Astrocyte (in vitro differentiated cells and primary cell): ENCODE measurements at places on chromosomes 16 and 17. TPM values are rescaled to one million over a fixed set of nuclear protein-coding genes. Genes with fewer than 3 reads are reported as not detected.

Gene LRRC37A2
- total RNA-seq, result 10.7 and 12.3 TPM in 2 replicates

GRCh38 chr17:43898446-43898845 is 8.9 kb downstream of the MPP2 start:
- no peak for DNase-seq
- H3K4me1 ChIP-seq, result peaks cover 11% of the 10 kb centered on the region
- no peak overlapping the region for H3K4me3 ChIP-seq
- H3K27ac ChIP-seq, result no peak overlapping the region
- no peaks in the 10 kb centered on the region for H3K36me3 ChIP-seq

DNA sequence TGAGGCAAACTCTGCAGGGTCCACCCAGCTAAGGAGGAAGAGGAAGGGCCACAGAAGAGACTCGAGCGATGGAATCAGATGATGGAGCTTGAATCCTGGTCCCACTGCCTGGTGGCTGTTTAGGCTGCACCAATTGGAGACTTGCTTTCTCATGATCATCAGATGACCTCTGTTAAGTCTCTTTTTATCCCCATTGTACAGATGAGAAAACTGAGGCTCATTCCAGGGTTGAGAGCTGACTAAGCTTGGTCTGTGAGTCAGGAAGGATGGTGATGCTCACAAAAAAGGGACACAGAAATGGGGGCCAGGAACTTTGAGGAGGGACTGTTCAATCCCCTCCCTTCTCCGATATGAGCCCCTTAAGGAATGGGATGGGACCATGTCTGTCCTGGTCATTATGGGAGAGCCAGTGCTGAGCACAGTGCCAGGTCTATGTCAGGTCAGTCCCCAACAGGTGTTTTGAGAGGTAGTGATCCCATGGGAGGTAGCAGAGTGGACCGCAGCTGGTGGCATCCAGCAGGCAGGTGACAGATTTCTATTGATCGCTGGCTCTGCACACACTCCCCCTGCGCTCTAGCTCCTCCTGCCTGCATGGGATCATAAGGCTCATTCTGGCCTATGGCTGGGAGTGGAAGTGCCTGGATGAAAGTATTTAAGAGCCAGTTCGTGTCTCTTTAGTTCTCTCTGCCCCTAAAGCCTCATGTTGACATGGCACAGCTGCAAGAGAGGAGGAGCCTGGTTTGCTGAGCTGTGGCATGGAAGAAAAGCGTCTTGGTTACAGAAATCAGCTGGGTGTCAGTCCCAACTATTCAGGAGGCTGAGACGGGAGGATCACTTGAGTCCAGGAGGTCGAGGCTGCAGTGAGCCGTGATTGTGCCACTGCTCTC is 27.2 kb downstream of the SNX20 start:
- H3K27me3 ChIP-seq, result no peaks in the 10 kb centered on the region
- no peaks in the 10 kb centered on the region for H3K36me3 ChIP-seq
- H3K4me1 ChIP-seq, result no peaks in the 10 kb centered on the region
- H3K27ac ChIP-seq, result no peak overlapping the region

GRCh38 chr16:80079072-80079471 is 461.7 kb upstream of the DYNLRB2 start:
- no peak overlapping the region for H3K27ac ChIP-seq
- H3K27me3 ChIP-seq, result no peaks in the 10 kb centered on the region
- H3K36me3 ChIP-seq, result no peaks in the 10 kb centered on the region
- no peak for DNase-seq

Gene ITPRIPL2
- 47.8 and 49.4 TPM in 2 replicates for total RNA-seq

DNA sequence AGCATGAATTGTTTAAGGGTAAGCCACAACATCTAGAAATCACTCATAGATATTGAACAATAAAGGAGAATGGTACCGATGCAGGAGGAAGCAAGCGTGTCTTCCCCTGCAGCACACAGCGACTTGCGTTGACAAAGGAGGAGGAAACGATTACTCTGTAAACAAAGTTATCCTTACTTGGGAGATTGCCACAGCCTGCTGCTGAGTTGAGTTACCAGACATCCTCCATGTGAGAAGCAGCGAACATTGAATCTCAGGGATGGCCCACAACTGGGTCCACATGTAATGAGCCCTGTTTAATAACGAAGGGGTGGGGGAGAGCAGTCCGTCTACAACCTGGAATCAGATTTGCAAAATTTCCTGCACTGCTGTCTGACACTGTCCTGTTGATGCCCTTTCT is 27.7 kb downstream of the CLUH start:
- no peak overlapping the region for H3K4me3 ChIP-seq
- H3K27ac ChIP-seq, result no peak overlapping the region
- peaks cover 13% of the 10 kb centered on the region for H3K4me1 ChIP-seq

DNA sequence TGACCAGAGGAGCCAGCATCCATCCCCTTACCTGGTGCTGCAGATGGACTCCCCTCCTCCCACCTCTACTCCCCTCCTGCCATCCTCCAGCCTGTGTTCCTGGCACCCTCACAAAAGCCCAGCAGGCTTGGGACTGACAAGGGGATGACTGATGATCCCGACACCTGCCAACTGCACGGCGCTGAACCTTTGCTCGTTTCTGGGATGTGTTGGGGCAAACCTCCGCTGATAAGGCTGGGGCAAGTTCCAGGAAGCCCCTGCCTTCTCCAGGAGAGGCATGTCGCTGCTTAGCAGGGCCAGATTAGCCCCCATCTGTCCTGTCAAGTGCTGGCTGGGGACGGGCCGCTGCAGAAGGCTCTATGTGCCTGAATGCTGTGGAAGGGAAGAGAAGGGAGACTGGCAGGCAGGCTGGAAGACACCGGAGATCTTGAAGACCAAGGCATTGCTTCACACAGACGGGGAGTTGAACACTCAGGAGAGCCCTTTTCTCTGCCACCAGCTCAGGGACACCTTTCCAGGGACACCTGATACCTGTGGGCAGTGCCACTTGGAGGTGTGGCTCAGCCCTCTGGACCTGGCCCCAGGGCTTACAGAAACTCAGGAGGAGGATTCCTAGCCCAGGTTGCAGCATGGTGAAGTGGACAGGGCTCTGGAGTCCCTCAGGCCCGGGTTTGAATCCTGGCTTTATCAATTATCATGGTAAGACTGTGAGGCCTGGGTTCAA is 973 bp upstream of the KRT15 start:
- no peak overlapping the region for H3K27ac ChIP-seq
- no peak for DNase-seq
- no peaks in the 10 kb centered on the region for H3K36me3 ChIP-seq

Gene CEP295NL
- 1.3 and 1.6 TPM in 2 replicates for total RNA-seq

- no peaks in the 10 kb centered on the region for H3K36me3 ChIP-seq
- no peak overlapping the region for H3K4me3 ChIP-seq
- peaks cover 23% of the 10 kb centered on the region for H3K4me1 ChIP-seq
- DNase-seq, result no peak
- H3K27ac ChIP-seq, result no peak overlapping the region
- H3K27me3 ChIP-seq, result no peaks in the 10 kb centered on the region
These were observed 40.6 kb upstream of the HAS3 start for GRCh38 chr16:69064764-69065313.

DNA sequence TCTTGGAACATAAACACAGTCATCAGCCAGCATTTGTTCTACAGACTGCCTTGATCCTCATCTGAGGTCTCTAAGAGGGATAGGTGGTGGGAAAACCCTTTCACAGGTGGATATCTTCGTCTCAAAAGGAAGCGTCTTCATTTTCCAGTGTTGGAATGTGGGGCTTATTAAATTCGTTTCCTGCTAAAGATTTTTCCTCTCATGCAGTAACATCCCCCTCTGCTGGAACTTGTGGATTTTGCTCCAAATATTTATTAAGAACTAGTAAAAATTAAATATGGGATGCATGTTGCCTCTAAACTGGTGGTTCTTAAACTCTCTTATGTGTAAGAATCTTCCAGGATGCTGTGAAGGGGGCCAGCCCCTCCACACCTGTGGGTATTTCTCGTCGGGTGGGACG is 20.1 kb upstream of the MLYCD start:
- no peak overlapping the region for H3K27ac ChIP-seq
- H3K27me3 ChIP-seq, result peaks cover 8% of the 10 kb centered on the region
- no peak overlapping the region for H3K4me3 ChIP-seq
- DNase-seq, result peak; percentile 32

DNA sequence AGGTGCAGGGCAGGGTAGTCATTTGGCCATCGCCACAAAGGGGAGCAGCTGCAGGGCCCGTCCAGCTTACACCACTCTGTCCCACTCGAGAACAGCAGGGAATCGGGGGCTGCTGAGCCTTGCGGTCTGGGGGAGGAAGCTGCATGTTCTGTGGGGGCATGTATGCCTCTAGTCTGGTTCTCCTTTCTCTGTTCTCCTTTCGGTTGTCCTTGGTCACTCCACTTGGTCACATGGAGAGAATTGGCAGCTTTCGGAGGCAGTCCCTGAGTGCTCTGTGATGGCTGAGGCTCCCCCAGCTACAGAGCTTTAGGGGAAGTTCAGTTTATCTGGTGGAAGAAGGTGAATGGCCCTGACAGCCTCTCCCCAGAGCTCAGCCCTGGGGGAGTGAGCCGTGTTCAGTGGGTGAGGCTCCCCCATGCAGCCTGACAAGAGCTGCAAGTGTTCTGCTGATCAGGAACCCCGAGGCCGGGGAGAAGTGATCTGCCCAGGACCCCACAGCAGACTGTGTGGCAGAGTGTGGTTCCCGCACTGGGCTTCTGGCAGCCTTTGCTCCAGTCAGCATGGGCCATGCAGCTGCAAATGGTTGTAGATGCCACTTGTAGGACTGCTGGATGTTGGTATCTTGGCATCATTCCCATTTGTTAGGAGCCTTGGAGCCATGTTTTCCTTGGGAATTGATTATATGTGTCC is 22.3 kb upstream of the SMPD3 start:
- no peaks in the 10 kb centered on the region for H3K36me3 ChIP-seq
- H3K27ac ChIP-seq, result no peak overlapping the region

DNA sequence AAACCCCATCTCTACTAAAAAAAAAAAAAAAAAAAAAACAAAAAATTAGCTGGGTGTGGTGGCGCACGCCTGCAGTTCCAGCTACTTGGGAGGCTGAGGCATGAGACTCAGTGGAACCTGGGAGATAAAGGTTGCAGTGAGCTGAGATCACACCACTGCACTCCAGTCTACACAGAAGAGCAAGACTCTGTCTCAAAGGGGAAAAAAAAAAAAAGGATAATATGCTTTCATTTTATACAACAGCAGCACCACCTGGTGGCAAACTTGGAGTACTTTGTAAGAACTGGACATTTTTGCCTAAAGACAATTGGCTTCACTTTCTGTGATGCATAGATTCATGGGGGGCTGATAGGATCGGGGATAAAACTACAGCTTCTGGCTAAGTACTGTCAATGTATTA is 8.5 kb downstream of the CHTF8 start:
- H3K27me3 ChIP-seq, result no peaks in the 10 kb centered on the region
- H3K4me3 ChIP-seq, result no peak overlapping the region
- no peak overlapping the region for H3K27ac ChIP-seq
- peaks cover 8% of the 10 kb centered on the region for H3K36me3 ChIP-seq
- H3K4me1 ChIP-seq, result no peaks in the 10 kb centered on the region

- peak within 1 kb of the TSS; percentile 42 for H3K27ac ChIP-seq
- no peaks in the 10 kb centered on the region for H3K36me3 ChIP-seq
- peak within 1 kb of the TSS; percentile 71 for H3K4me3 ChIP-seq
- H3K4me1 ChIP-seq, result peaks cover 40% of the 10 kb centered on the region
- no peaks in the 10 kb centered on the region for H3K27me3 ChIP-seq
These were observed at the start of gene RHBDF2 for GRCh38 chr17:76501018-76501826. Gene RHBDF2, minus strand, starts transcription at chr17:76501423. Its CDS starts 19,899 bp downstream, at chr17:76481524.

GRCh38 chr17:46162866-46163265 is 30.4 kb downstream of the KANSL1 start:
- no peak for DNase-seq
- no peaks in the 10 kb centered on the region for H3K27me3 ChIP-seq
- H3K4me3 ChIP-seq, result no peak overlapping the region
- H3K4me1 ChIP-seq, result peaks cover 20% of the 10 kb centered on the region
- H3K36me3 ChIP-seq, result no peaks in the 10 kb centered on the region
- H3K27ac ChIP-seq, result no peak overlapping the region

Gene ATP2A1
- 1.0 and 2.0 TPM in 2 replicates for total RNA-seq

DNA sequence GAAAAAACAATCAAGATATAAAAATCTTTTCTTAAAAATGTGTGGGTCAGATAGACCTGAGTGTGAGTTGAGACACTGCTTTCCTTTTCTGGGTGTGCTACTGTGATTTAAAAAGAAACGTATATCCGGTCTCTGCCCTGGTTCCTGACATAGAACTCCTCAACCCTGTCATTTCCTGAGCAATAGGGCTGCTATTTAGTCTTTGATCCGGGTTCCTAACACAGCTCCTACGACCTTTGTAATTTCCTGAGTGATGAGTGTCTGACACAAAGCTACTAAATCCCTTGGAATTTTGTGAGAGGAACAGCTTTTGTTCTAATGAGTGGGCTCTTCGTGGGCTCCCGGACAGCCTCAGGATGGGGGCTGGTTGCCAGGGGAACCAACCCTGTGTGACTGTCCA is 93.9 kb upstream of the FA2H start:
- peaks cover 11% of the 10 kb centered on the region for H3K4me1 ChIP-seq
- H3K27me3 ChIP-seq, result no peaks in the 10 kb centered on the region
- H3K36me3 ChIP-seq, result no peaks in the 10 kb centered on the region
- DNase-seq, result peak; percentile 24
